ENCODE measurements at places on chromosomes 12 and 14. TPM values are rescaled to one million over a fixed set of nuclear protein-coding genes. Genes with fewer than 3 reads are reported as not detected.

Gene AICDA
- total RNA-seq, result 0.13 TPM

Gene AKAP5
- 0.51 TPM for total RNA-seq

Gene SDSL
- 11.5 TPM for total RNA-seq

Gene CCDC184
- total RNA-seq, result 0.67 TPM

Gene ZNF891
- 1.1 TPM for total RNA-seq

Gene CFL2
- total RNA-seq, result 673 TPM

Gene C12orf54
- total RNA-seq, result not detected

Gene KRT78
- total RNA-seq, result not detected

Gene LRRC43
- total RNA-seq, result 0.43 TPM

Gene STAC3
- 0.94 TPM for total RNA-seq

Gene NUDT4
- 116 TPM for total RNA-seq

DNA sequence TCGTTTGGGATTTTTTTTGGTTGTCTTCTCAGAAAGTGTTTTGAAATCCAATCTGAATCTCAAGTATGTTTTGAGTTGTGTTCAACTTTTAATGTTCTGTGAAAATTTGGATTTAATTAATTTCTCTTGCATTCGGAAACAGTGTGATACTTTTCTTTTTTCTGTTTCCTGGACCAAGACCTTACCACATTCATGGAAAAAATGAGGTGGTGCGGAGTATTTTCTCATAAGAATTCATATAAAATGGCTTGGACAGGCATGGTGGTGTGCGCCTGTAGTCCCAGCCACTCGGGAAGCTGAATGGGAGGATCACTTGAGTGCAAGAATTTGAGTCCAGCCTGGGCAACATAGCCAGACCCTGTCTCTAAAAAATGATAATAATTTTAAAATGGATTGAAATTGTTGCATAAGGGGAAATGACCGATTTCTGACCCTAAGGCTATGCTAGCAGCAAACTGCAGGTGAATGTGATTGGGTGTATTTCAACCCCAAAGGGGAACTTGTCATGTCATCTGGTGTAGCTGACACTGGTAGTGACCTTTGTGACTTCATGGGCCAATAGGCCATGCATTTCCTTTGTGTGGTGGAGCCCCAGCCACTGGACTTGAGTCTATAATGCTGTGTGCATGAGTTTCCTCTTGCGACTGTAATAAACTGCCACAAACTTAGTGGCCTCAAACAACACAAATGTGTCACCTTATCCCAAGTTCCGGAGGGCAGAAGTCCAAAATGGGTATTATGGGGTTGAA is 123.5 kb upstream of the RFLNA start:
- DNase-seq, result no peak

DNA sequence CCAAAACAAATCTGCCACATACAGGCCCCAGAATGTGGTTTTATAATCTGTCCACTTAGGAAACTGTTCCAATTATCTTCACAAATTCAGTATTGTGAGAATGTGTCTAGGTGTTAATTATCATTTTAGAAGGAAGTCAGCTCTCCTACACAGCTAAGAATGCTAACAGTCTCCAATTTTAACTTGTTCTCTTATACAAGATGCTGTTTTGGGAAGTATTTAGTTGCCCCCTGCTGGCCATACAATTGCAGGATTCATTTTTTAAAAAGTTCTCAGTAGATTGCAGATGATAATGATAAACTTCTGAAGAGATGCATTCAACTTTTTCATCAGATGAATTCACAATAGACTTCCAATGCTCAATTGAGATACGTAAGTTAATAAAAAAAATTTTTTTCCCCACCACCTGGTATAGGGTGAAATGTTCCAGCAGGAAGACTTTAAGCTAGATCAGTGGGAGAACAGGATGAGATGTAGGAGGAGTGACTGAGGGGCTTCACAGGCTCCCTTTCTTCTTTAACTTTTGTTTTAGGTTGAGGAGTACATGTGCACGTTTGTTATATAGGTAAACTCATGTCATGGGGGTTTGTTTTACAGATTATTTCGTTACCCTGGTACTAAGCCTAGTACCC is 27.3 kb upstream of the OSBPL8 start:
- no peak for DNase-seq

- no peak for DNase-seq
Measured at GRCh38 chr14:91714805-91715204, 17.1 kb downstream of the CATSPERB start.

DNA sequence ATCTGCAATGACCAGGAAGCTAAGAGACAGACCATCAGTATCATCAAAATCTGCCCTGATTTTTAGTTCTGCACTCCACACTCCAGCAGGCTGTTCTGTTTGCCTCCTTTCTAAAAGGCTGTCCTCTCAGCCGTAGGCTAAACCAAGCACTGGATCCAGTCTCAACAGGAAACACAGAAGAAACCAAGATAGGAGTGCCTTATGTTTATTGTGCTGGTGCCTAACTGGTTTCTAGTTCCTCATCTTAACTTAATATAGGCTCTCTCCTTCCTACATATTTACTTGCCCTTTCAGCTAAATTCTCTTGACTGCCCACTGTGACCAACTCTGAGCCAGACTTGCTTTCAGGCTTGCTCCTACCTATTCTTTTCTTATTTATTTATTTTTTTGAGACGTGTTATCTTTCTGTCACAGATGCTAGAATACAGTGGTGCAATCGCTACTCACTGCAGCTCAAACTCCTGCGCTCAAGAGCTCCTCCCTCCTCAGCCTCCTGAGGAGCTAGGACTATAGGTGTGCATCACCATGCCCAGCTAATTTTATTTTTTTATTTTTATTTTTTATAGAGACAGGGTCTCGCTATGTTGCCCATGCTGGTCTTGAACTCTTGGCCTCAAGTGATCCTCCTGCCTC is 30.8 kb downstream of the GALNT4 start:
- DNase-seq, result no peak

DNA sequence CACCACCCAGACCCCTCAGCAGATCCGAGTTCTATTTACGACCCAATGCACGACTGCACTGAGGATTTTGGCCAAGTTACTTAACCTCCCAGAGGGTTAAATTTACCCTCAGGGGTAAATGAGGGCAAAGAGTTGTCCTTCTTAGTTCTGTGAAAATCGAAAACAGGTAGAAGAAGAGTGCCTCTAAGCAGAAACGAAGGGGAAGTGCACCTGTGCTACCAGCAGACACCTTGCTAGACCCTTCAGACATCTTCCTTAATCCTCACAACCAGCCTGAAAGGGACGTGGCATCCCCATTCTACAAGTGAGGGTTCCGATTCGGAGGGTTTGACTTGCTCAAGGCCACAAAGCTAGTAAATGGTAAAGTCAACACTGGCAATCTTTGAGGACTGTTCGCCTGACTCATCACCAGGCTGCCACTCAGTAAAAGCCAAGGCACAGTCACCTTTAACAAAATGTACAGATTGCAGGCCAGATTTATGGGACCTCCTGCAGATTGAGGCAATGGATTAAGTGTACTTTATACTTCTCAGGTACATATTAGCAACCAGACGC is 1.6 kb downstream of the GSG1 start:
- no peak for DNase-seq

- DNase-seq, result no peak
Measured at GRCh38 chr12:38175538-38175937, 141.0 kb upstream of the ALG10B start.

DNA sequence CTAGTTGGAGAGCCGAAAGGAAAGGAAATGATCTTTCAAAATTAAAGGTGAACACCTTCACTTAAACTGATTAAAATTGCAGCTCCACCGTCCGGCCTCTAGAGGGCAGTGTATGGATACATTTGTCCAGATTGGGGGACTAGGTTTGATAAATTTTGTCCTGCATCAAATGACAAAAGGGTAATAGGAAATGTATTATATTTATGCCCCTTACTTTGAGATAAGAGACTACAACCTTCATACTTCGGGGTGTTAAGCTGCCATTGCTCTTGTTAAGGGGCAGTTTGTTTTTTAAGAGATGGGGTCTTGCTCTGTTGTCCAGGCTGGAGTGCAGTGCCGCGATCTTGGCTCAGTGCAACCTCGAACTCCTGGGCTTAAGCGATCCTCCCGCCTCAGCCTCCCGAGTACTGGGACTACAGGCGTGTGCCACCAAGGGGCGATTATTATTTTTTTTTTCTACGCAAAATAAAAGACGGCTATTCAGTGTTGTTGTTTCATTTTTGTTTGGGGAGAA is 818 bp upstream of the SUOX start:
- DNase-seq, result no peak

- no peak for DNase-seq
Measured at GRCh38 chr12:89547101-89547500, 21.3 kb upstream of the POC1B start.

DNA sequence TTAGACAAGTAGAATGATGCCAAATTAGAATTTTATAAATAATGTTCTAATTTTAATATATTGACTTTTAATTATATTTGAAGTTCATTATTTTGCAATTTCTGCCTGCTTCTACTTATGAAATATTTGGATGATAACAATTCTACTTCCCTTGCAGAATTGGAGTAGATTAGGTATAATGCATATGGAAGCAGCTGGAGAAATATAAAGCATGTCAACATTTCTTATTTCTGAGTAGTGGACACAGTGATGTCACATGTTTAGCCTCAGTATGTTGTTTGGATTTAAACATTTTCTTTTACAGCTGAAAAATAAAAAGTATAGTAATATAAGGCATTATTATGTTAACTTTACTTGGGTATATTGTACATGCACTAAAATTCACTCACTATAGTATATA is 344.2 kb upstream of the E2F7 start:
- DNase-seq, result no peak

DNA sequence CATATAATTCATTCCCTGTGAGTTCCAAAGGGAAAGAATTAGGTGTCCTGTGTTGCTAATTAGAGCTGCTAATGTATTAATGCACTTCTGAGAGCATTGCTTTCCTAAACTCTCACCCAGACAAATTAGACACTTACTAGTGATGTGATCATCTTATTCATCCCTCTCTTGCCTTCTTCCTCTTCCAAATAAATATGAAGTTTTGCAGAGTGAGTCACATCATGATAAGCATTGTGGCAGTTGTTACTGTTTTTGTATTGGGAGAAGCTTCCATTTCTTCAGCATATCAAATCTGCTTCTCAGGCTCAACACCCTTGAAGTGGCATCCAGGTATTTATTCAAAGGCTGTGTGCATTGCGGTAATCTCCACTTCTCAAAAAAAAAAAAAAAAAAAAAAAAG is 37.3 kb upstream of the E2F7 start:
- DNase-seq, result no peak

DNA sequence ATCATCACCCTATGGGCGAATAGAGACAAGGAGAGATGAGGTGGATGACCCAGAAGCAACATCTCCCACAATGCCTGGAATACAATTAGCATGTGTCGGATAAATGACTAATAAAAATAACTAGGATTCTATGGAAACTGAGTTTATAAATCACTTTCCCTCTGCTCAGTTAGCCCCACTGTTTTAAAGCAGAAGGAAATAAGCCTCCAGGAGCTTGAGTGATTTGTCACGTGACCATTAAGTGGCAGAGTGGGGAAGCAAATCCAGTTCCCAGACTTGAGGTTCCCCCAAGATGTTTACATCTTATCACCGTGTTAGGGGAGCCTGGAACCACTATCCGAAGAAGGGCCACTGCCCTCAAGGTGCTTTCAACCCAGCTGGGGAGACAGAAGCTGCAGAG is 136.5 kb upstream of the CCND2 start:
- no peak for DNase-seq

DNA sequence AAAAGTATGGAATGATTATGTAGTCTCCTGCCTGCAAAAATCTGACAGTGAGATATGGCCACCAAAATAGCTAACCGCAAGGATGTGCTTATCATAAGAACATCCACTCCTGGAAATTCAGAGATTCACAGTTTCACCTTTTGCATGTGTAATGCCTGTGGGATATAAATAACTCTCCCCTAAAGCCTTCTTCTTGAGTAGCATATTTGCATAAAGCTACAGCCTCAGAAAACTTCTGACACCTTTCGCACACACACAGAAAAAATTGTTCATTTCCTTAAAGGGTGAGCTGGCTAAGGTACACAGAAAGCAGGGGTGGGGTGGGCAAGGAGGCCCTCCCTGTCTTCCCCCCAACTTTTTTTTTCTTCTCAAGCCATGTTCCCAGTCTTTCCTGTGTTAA is 3.1 kb upstream of the IGF1 start:
- DNase-seq, result no peak

DNA sequence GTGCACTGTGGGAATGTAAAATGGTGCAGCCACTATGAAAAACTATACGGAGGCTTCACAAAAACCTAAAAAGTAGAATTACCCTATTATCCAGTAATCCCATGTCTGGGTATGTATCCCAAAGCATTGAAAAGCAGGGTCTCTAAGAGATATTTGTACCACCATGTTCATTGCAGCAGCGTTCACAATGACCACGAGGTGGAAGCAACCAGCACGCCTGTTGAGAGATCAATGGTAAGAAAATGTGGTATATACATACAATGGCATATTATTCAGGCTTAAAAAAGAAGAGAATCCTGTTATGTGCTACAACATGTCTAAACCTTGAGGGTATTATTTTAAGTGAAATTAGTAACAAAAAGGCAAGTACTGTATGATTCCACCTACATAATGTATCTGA is 910 bp upstream of the NOPCHAP1 start:
- DNase-seq, result no peak
